AG04450 (cell line): ENCODE measurements at places on chromosomes 11 and 22. TPM values are rescaled to one million over a fixed set of nuclear protein-coding genes. Genes with fewer than 3 reads are reported as not detected.

GRCh38 chr11:114207096-114207495 lies 89.1 kb upstream of the NNMT start:
- no peak for DNase-seq

- no peak for DNase-seq
Observed at GRCh38 chr11:119419834-119420492, 3.0 kb downstream of the THY1 start.

DNA sequence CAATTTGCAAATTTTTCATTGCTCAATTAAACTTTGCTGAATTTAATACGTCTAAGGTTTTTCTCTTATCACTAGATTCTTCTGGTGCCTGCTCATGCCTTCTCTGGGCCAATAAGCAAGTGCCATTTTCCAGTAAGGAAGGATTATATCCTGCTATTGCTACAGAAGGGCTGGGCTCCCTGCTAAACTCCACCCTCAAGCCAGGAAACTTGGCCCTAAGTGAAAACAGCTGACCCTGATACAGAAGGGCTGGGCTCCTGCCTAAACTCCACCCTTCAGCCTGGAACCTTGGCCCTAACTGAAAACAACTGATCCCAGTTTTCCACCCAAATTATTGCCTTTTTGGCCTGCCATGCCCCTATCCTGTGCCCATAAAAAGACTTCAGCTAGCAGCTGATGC lies 385.3 kb downstream of the DYNC2H1 start:
- DNase-seq = no peak

DNA sequence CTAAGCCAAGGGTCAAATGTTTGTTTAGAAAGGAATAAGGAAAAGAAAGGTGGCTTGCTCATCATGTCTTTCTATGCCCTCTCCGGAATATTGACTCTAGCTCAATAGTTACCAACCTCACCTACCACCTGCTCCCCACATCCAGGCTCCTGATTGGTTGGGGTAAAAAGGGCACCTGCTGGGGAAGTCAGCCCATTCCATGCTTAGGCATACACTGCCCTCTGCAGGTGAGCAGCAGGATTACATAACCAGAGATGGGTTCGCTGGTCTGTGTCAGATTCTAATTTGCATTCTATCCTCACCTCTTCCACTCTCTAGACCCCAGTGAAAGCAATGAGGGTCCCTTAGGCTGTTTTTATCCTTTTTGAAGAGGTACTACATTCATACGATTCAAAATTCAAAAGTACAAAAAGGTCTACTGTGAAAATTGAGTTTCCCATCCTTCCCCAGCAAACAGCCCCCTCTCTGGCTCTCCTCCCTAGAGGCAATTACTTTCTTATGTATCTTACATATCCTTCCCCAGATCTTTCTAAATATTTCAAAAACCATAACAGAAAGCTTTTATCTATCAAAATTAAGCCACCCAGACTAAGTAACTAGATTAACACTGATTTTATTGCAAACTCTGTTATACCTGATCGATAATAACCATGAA lies 98.0 kb upstream of the ASPHD2 start:
- DNase-seq = no peak

GRCh38 chr11:13143486-13144297 lies 133.9 kb upstream of the BMAL1 start:
- no peak for DNase-seq

- DNase-seq = no peak
Observed at GRCh38 chr11:79336797-79337517, 103.9 kb downstream of the TENM4 start.

Gene TEX54
- not detected in 2 replicates for polyA plus RNA-seq

DNA sequence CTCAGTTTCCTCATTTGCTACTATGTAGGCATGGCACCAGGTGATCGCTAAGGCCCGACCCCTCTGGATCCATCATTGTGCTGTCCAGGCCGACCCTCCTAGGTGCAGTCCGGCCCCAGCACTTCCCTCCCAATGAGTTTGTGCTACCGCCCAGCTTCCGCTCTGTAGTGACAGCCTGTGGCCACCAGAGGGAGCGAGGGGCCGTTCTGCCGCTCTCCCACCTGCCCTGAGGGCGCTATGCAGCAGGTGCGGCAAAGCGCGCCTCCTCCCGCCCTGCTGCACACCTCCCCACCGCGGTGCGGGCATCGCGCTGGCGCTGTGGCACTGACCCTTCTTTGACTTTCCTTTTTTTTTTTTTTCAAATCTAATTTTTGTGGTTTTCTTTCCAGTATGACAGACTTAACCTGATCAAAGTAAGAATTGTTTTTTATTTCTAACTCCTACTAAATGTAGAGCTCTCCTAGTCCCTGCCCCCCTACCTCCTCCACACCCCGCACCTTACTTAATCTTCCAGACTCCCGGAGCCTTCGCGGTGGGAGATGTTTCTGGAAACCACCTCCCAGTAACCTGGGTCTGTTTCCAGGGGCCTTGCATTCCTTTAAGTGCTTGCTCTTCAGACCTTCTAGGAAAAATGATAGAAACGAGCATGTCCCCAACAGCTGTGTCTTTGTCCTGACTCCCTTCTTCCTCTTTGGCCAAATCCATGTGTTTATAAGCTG lies 73.7 kb downstream of the SCN3B start:
- no peak for DNase-seq

DNA sequence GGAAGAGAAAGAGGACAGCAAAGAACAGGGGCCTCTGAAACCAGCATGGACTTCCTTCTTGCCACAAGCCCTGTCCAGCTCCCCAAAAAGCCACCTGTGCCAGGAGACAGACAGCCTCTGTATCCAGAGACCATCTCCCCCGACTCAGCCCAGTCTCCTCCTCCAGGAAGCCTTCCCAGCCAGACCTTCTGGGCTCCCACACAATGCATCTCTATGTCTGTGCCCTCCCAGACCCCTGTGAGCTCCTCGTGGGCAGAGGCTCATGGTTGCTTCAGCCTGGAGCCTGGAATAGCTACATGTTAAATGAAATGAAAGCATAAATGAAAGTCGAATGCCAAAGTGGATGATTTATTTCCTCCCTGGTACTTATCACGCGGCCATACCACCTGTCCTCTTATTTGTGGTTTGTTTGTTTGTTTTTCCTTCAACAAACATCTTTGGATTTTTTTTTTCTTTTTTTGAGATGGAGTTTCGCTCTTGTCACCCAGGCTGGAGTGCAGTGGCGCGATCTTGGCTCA lies 7.3 kb upstream of the ARAP1 start:
- DNase-seq = no peak

- no peak for DNase-seq
Observed at GRCh38 chr11:18743900-18744514, 18.0 kb upstream of the IGSF22 start.

DNA sequence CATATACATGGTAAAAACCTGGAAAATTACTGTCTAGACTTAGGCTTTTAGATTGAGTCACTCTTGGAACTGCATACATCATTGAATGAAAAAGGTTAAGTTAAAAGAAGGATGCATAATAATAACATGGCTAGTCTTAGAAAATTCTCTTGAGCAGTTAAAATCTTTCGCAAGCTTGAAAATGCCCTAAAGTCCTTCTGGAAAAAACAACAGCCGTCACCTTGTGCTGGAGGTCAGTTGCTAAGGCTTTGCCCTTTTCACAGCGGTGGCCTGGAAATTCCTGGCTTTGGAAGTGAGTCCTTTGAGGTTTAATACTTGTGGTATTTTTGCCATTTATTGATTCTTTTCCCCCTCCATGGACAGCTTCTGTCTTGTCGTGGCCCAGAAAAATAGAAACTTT lies 17.4 kb upstream of the FBLN1 start:
- DNase-seq = no peak

Gene LRRC10B
- polyA plus RNA-seq = not detected in 2 replicates

Gene MADD
- polyA plus RNA-seq = 10.5 and 20.9 TPM in 2 replicates

GRCh38 chr11:124285610-124286344 lies 28.0 kb downstream of the OR8D1 start:
- peak; percentile 59 for DNase-seq

- DNase-seq = no peak
Observed at GRCh38 chr22:29872144-29872893, 10.7 kb upstream of the MTMR3 start.

DNA sequence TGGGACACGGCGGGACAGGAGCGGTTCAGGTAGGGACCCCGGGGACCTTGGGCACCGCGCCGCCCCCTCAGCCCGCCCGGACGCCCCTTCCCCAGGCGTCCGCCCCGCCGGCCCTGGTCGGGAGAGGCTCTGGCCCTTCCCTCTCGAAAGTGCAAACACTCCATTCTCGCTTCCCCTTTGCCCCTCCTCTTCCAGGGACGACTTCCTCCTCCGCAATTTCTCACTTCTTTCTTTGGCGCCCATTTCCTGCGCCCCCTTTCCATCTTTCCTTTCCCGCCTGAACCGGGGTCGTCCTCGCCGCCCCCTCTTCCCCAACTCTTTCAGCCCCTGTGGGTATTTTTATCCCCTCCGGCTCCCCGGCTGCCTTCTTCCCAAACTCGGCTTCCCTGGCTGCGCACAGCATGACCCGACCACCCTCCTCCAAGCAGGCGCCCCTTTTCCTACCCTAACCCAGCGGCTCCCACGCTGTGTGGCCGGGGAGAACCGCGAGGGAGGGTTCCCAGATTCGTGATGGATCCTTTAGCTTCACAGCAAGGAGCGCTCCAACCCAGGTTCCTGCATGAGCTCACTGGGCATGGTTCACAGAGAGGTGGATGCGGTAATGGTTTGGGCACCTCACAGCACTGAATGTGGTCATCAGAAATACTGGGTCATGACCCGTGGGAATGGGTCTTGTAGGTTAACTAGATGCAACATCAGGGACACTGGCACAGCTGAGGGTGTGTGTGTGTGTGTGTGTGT lies 689 bp downstream of the RAB39A start:
- no peak for DNase-seq

DNA sequence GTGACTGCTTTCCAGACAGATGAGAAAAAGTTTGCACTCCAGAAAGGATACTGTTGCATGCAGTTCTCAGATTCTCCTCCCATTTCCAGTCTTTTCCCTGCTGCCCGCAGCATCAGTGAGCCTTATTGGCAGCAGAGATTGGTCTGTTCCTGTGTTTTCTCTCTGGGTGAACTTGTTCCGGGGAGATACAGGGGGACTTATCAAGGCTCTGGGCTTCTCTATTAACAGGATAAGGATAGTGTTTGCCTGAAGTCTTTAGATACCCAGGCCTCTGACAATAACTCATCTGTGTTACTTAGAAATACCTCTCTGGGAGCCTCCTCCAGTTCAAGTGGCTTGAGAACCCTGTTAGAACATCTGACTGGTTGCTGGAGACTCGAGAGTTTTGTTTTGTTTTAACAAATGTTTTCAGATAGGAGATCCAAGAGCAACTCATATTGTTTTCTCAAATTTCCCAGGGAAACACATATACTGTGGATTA lies 154.7 kb downstream of the BLID start:
- no peak for DNase-seq

DNA sequence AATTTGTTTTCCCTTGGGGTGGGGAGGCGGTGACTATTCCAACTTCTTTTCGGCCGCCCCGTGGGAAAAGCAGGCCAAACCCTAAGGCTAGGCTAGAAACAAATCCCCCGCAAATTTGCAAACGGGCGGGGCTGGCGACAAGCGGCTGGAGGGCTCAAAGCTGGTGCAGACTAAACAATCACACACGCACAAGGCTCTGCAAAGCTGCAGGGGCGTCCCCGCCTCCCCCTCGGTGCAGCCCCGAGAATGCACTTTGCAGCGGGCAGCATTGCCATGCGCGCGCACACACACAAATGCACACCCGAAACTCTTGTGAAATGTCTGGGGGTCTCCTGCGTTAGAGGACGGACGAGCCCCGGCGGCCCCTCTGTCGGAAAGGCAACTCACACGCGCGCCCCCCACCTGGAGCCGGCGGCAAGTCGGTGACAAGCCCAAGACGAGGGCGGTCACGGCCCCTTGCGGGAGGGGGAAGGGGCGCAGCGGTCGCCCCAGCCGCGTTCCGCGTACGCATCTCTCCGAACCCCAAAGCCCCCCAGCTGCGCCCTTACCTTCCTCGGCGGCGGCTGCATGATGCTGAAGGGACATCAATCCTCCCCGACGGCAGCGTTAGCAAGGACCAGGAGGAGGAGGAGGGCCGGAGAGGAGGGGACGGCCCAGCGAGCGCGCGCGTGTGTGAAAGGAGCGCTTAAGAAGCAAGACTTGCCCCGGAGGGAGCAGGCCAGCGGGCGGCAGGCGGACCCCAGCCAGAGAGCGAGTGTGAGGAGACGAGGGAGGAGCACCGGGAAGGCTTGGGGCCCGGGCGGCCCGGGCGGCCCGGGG lies 600 bp downstream of the FCHSD2 start:
- DNase-seq = no peak

DNA sequence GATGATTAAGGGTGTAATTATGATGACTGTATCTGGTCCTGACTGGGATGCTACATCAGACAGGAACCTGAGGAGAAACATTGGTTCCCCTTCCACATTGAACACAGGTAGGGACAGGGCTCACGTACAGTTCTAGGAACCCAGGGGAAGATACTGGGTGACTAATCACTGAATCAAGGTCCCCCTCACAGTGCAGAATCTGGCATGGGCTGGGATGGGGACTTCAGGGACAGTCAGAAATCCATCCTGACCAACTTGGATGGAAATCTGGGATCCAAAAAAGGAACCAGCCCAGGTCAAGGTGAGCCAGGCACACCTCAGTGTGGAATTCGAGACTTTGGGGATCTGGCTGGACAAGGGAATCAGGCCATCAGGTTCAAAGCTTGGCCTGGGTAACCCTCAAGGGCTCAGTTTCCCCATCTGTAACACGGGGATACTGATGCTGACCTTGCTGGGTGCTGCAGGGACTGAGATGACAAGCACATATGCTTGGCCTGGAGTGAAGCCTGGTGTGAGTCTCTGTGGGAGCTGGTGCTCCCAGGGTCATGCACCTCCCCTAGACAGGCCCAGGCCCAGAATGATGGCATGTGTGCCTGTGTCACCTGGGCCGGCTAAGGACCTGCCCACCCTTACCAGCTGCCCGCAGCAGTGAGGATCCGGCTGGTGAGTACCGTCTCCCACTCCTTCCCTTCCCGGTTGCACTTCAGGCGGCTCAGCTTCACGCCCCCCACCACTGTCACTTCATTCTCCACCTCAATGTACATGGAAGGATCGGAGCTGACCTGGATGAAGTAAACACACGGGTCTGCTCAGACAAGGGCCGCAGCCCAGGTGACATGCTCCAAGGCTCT lies 67.4 kb upstream of the CLTCL1 start:
- DNase-seq = no peak

Gene SYT12
- polyA plus RNA-seq = 0.30 and 0.41 TPM in 2 replicates

Gene RAB6A
- 97.0 and 153 TPM in 2 replicates for polyA plus RNA-seq

Gene OR8G5
- not detected in 2 replicates for polyA plus RNA-seq

DNA sequence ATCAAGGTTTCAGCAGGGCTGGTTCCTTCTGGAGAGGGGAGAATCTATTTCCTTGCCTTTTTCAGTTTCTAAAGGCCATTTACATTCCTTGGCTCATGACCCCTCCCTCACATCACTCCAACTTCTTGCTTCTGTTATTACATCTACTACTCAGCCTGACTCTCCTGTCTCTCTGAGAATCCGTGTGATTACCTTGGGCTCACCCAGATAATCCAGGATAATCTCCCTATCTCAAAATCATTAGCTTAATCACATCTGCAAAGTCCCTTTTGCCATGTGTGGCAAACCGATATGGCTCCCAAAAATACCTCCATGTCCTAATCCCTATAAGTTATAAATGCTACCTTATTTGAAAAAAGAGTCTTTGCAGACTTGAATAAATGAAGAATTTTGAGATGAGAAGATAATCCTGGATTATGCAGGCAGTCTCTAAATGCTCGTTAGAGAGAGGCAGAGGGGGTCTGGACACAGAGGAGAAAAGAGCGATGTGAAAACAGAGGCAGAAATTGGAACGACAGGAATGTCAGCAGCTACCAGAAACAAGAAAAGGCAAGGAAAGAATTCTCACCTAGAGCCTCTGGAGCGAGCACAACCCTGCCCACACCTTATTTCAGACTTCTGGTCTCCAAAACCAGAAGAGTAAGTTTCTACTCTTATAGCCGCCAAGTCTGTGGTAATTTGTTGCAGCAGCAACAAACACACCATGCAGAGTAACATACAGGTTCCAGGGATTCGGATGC lies 23.6 kb upstream of the ARHGAP32 start:
- no peak for DNase-seq

Gene FSHB
- polyA plus RNA-seq = not detected in 2 replicates

- no peak for DNase-seq
Observed at GRCh38 chr11:11586465-11586864, 35.3 kb downstream of the GALNT18 start.
